H1 (cell line): ENCODE measurements at places on chromosomes 3 and 15. TPM values are rescaled to one million over a fixed set of nuclear protein-coding genes. Genes with fewer than 3 reads are reported as not detected.

- DNase-seq, result no peak
- H3K4me1 ChIP-seq, result no peaks in the 10 kb centered on the region
- H3K4me3 ChIP-seq, result no peak overlapping the region
- H3K27ac ChIP-seq, result no peak overlapping the region
Observed at GRCh38 chr3:36707623-36708409, 56.5 kb downstream of the DCLK3 start.

ACP3 gene
- total RNA-seq, result 1.2 and 2.4 TPM in 2 replicates

DNA sequence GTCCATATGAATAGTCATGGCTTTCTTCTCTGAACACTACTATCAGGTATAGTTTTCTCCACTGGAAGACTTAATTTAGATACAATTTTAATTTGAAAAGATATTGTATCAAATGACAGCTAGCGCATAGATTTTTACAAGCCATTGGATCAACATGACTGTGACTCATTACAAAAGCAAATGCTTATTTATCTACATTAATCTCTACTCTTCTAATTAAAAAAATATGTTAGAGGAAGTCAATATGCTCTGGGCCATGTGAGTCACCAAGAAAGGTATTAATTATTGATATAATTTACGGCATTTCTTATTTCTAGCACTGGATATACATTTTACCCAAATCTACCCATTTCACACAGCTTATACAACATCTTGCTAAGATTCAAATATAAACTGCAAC, 800.3 kb upstream of the GBE1 start:
- H3K4me1 ChIP-seq, result no peaks in the 10 kb centered on the region
- H3K27me3 ChIP-seq, result no peaks in the 10 kb centered on the region
- no peak overlapping the region for H3K27ac ChIP-seq
- no peaks in the 10 kb centered on the region for H3K36me3 ChIP-seq
- H3K4me3 ChIP-seq, result no peak overlapping the region

MYL3 gene
- not detected in 2 replicates for total RNA-seq

DNA sequence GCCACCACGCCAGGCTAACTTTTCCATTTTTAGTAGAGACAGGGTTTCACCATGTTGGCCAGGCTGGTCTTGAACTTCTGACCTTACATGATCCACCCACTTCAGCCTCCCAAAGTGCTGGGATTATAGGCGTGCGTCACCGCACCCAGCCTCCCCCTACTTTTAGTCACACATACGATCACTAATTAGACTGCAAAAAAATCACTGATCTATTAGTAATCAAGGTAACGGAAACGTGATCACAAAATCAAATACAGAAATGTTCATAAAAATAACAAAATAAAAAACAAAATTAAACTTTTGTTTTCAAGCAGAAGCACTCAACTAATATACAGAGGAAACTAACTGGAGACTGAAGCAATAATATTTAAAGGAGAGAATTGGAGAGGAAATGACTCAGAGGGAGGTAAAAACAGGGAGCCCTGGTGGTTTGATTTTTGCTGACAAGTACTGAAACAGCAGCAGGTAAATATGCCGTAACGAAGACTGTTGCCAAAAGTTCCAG, 4.6 kb downstream of the WDR53 start:
- H3K36me3 ChIP-seq, result no peaks in the 10 kb centered on the region
- no peak for DNase-seq
- H3K27ac ChIP-seq, result no peak overlapping the region
- H3K4me1 ChIP-seq, result no peaks in the 10 kb centered on the region; the same call in 1 of the 2 replicates
- H3K27me3 ChIP-seq, result no peaks in the 10 kb centered on the region
